ENCODE measurements at places on chromosomes 11 and 22.
A peak's percentile ranks its signal among the peaks of the same experiment; 100 is the strongest.

- no peak for DNase-seq
Observed at GRCh38 chr22:27434898-27435297, 366.7 kb downstream of the MN1 start.

GRCh38 chr11:124898263-124898680 is 607 bp upstream of the ROBO4 start:
- DNase-seq, result peak; percentile 94

DNA sequence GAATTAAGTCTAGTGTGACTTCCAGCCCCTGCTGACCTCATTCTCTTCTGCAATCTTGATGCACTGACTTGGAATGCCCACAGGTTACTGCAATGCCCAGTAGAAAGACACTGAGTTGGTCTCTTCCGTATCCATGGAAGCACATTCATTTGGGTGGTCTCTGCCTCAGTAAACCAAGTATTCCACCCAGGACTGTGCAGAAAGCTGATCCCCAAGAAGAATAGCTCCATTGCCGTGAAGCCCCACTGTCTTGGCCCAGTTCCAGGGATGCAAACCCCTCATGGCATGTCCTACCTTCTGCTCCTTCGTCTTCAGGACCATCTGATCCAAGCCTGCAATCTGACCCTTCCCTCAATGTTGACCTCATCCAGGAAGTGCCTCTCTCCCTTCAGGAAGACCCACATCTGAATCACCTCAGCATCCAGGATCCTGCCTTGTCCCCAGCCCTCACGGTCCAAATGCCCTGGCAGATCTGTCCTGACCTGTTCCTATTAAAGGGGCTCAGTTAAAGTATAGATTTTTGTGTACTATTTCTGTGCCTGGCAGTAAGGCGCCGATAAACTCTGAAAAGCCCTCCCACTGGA is 425.8 kb downstream of the SOX6 start:
- DNase-seq, result no peak

- no peak for DNase-seq
Observed at GRCh38 chr11:128832121-128832497, 35.0 kb downstream of the KCNJ1 start.

DNA sequence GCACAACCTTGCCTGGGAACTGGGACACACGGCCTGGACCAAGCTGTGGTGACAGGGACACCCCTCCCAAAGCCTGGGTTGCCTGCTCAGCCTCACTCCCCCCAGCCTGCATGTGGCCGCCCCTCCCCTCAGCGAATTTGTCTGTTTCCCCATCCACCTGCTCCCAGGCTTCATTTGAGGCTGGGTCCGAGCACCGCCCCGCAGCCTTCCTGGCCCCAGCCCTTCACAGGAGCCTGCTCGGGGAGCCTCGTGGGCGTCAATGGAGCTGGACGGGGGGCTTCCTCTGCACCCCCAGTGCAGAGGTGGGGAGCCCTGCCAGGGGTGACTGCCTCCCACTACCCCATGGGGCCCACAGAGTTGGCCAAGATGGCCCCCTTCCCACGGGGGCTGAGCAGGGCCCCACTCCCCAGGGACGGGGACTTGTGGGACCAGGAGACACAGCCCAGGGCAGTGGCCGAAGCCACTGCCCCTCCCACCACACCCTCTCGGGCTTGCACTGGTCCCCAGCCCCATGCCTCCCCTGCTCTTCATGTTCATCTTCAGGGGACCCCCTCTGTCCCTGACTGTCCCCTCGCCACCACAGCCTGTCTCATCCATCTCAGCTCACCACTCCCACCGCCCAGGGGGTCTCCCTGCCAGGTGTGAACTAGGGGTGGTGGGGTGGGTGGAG is 91.7 kb downstream of the WNT7B start:
- no peak for DNase-seq

DNA sequence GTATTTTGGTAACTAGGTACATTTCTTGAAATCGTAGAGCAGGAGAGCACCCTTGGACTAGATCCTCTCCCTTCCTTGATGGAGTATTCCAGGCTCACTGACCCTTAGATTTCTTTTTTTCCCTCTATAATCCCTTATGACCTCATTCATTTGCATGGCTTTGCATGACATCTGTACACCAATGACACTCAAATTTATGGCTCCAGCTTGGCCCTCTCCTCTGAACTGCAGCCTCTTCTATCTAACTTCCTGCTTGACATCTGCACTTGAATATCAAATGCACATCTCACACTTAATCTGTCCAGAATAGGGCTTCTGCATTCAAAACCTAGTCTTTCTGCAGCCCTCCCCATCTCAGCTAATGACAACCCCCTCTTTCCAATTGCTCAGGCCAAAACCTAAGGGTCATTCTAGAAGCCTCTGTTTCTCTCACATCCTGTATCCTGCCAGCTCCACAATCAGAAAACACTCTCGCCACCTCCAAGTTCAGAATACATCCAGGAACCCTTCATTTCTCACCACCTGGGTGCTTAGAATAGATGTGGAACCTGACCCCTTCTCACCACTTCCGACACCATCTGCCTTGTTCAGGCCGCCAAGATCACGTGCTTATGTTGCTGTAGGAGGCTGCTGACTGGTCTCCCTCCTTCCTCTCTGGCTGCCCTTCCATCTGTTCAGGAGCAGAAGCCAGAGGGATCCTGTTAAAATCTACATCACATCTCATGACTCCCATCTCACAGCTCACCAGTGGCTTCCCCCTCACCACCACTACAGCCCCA is 138.9 kb upstream of the MTNR1B start:
- DNase-seq, result no peak

DNA sequence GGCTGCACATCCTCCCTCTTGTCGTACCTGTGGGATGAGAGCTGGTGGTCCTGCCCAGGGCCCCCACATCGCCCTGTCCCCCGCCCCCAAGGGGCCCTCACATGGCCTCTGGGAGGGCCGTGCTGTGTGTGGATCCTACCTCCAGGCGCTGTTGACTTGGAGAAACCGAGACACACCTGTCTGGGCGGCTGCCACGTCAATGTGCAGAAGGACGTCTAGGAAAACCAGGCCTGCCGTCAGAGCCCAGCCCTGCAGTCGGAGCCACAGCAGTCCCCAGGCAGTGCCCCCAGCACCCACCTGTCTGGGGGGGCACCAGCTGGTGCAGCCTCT is 14.2 kb downstream of the ALG12 start:
- DNase-seq, result no peak

GRCh38 chr11:44032299-44033085 is 15.3 kb upstream of the ACCSL start:
- peak; percentile 38 for DNase-seq

GRCh38 chr22:39170825-39171622 is 18.5 kb upstream of the CBX7 start:
- DNase-seq, result peak; percentile 67
